ENCODE measurements at places on chromosomes 12 and 14. TPM values are rescaled to one million over a fixed set of nuclear protein-coding genes. Genes with fewer than 3 reads are reported as not detected.

DNA sequence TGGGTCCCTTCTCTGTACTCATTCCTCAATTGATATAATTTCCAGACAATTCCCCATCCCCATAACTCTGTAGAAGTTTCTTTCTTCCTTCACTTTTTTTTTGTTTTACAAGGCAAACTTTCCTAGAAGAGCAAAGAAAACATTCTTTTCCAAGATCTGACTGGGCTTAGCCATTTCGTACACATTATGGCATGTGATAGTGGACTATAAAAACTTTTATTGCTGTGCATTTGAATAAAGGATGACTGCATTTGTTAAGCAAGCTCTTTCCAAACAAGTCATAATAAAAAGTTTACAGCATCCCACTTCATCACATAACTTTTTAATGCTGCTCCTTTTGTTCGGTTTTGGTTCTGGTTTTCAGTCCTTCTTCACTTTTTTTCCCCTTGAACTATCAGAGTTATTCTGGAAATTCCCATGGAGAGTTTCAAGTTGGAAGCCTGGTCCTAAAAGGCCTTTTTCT lies 231.0 kb upstream of the HMGA2 start:
- H3K36me3 ChIP-seq, result no peaks in the 10 kb centered on the region
- H3K4me1 ChIP-seq, result no peaks in the 10 kb centered on the region
- H3K27me3 ChIP-seq, result no peaks in the 10 kb centered on the region

- H3K4me1 ChIP-seq, result peaks cover under 1% of the 10 kb centered on the region
- H3K36me3 ChIP-seq, result no peaks in the 10 kb centered on the region
- no peak overlapping the region for H3K27ac ChIP-seq
- no peaks in the 10 kb centered on the region for H3K27me3 ChIP-seq
Measured at GRCh38 chr12:109827566-109828550, 5.3 kb downstream of the TRPV4 start.

GRCh38 chr12:79635676-79636075 lies 55.1 kb downstream of the PAWR start:
- no peak overlapping the region for H3K27ac ChIP-seq
- H3K4me3 ChIP-seq, result no peak overlapping the region
- H3K36me3 ChIP-seq, result peaks cover 9% of the 10 kb centered on the region

DNA sequence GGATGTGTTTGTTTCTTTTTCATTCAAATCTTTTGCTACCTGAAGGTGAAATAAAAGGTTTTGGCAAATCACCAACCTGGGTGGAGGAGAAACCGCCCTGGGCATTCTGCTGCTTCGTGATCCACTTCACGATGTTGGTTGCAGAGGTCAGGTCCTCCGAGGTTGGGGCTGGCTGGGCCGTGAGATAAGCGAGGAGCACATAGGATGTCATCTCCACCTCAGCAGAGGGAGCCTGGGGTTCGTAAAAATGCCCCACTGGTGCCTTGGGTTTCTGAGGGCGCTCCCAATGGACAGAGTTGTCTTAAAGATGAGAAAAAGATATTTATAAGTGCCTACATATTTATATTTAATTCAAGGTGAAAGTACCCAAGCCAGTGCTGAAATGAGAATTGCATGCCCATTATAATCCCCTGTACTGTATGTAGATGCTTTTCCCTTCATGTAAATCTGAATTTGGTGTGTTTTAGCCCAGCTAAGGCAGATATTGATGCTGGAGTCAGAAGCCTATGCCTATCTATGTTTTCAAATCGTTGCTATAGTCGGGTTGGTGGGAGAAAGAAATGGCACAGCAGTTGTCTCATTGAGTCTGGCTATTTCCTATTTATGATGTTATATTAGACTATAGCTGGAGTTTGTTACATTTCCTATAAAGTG lies 41.1 kb downstream of the A2M start:
- no peak overlapping the region for H3K27ac ChIP-seq
- no peak for DNase-seq
- H3K27me3 ChIP-seq, result no peaks in the 10 kb centered on the region
- no peaks in the 10 kb centered on the region for H3K4me1 ChIP-seq

The OASL gene
- 1.4 TPM for total RNA-seq

The PTPRR gene
- total RNA-seq, result not detected

- no peaks in the 10 kb centered on the region for H3K36me3 ChIP-seq
- peaks cover 12% of the 10 kb centered on the region for H3K4me1 ChIP-seq
- H3K27ac ChIP-seq, result no peak overlapping the region
- no peak overlapping the region for H3K4me3 ChIP-seq
- H3K27me3 ChIP-seq, result no peaks in the 10 kb centered on the region
Measured at GRCh38 chr14:97002454-97002853, 205.3 kb downstream of the VRK1 start.

DNA sequence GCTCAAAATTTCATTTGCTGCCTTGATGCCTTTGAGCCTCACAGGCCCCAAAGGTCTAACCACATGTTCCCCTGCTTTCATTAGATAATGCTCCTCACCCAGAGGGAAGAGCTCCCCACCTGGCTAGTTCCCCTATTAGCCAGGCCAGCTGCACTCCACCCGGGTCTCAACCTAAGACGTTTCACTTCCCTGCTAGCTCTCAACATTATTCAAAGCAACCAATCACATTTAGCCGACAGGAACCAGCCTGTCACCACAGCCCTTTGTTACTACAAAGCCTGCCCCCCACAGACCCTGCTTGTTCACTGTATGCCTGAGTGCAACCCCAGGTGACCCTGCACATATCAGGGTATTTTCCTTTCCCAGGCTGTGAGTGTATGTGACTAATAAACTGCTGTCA lies 78.6 kb downstream of the SLC15A5 start:
- no peaks in the 10 kb centered on the region for H3K27me3 ChIP-seq
- H3K27ac ChIP-seq, result peak overlapping the region; percentile 94
- no peaks in the 10 kb centered on the region for H3K36me3 ChIP-seq
- H3K4me3 ChIP-seq, result no peak overlapping the region
- peak; percentile 94 for DNase-seq

DNA sequence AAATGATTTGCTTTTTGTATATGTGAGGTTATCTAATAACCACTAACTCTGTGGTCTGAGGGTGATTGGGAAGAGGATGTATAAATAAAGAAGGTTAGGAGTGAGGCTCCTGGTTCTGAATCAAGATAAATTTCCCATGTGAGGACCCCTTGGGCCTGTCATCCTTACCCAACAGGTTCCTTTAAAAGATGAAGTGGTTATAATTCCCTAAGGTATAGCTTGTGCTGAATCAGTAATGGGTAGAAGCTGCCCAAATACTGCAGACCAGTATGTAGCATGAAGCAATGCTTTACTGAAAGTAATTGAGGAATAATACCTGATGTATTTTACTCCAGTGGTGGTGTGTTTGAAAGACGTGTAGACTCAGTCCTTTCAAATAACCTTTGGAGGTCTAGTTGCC lies 8.7 kb downstream of the EID3 start:
- no peaks in the 10 kb centered on the region for H3K27me3 ChIP-seq
- no peak overlapping the region for H3K27ac ChIP-seq
- DNase-seq, result no peak

The ARHGEF25 gene
- total RNA-seq, result 0.87 TPM

DNA sequence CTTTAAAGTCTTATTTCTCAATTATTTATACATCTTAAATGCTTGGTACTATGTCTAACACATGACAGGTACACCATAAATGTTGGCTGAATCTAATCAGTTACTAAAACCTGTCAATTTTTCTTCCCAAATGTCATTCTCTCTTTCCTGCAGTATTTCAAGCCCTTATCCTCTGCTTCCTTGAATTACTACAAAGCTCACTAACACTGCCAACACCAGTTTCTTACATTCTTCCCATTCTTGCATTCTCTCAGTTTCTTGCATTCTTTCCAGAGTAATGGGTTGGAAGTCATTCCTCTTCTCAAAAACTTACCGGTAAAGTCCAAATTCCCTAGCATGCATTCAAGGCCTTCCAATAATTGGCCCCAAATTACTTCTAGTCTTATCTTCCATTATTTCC lies 9.6 kb upstream of the SMARCC2 start:
- H3K4me1 ChIP-seq, result peaks cover 5% of the 10 kb centered on the region
- no peak overlapping the region for H3K4me3 ChIP-seq
- DNase-seq, result no peak
- H3K27ac ChIP-seq, result no peak overlapping the region
- H3K27me3 ChIP-seq, result no peaks in the 10 kb centered on the region

DNA sequence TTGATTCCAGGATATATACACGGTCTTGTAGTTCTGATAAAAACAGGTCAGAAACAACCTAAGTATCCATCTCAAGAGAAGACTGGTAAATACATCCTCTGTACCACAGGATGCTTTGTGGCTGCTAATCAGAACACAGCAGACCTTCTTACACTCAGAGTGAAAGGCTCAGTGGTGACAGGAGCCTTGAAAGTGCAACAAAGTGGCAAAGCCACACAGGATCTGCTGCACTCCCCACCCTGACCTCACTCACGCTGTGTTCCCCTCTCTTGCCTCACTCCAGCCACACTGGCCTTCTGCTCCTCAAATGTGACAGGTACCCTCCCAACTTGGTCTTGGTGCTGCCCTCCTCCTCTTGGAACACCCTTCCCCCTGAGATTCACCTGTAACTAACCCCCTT lies 98.1 kb upstream of the GRIP1 start:
- no peak for DNase-seq
- no peaks in the 10 kb centered on the region for H3K27me3 ChIP-seq
- H3K4me3 ChIP-seq, result no peak overlapping the region
- no peak overlapping the region for H3K27ac ChIP-seq

GRCh38 chr12:108807996-108808769 lies 49.2 kb downstream of the SSH1 start:
- H3K27me3 ChIP-seq, result no peaks in the 10 kb centered on the region
- DNase-seq, result no peak
- no peak overlapping the region for H3K27ac ChIP-seq
- no peaks in the 10 kb centered on the region for H3K36me3 ChIP-seq
- H3K4me3 ChIP-seq, result no peak overlapping the region
- peaks cover 2% of the 10 kb centered on the region for H3K4me1 ChIP-seq

DNA sequence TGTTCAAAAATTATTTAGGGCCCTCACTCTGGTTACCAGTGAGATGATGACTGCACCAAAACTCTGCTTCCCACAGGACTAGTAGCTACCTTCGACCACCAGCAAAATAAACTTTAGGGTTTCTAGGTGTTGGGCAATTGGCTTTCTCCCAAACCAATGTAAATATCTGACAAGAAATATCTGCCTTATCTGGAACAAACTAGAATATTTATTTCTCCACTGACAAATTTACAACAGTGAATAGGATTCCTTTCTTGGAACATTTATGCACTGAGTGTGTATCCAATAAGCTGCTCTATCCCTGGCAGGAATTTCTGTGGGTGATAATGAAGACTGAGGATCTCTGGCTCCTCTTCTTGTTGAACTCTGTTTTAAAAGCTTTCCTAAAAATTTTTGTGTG lies 148.6 kb downstream of the SLC6A15 start:
- no peaks in the 10 kb centered on the region for H3K4me1 ChIP-seq
- H3K4me3 ChIP-seq, result no peak overlapping the region
- no peaks in the 10 kb centered on the region for H3K27me3 ChIP-seq
- no peak overlapping the region for H3K27ac ChIP-seq
- no peaks in the 10 kb centered on the region for H3K36me3 ChIP-seq
- no peak for DNase-seq

DNA sequence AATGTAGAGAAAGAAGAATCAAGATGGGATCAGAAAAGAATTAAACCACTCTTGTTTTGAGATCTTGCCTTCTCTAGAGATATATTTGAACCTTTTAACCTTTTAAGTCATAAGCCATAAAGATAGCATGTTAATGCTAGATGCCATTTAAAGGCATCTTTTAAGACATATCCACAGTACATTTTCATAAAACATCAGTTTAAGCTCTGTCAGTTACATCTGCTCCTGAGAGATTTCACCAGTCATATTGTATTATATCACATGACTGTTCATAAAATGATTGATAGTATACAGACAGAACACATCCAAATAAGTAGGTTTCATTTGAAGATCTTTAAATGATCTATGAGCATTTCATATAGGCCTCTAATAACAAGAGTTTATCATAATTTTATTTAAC lies 1238.5 kb downstream of the SLC16A7 start:
- H3K27me3 ChIP-seq, result no peaks in the 10 kb centered on the region
- no peak overlapping the region for H3K27ac ChIP-seq
- no peak for DNase-seq
- H3K4me1 ChIP-seq, result no peaks in the 10 kb centered on the region
- no peaks in the 10 kb centered on the region for H3K36me3 ChIP-seq

The VPS33A gene
- total RNA-seq, result 20.3 TPM

- DNase-seq, result no peak
- no peaks in the 10 kb centered on the region for H3K4me1 ChIP-seq
- H3K36me3 ChIP-seq, result no peaks in the 10 kb centered on the region
Measured at GRCh38 chr12:92467886-92468285, 234.9 kb upstream of the PLEKHG7 start.

GRCh38 chr12:92030618-92031017 lies 115.0 kb downstream of the BTG1 start:
- no peak overlapping the region for H3K4me3 ChIP-seq
- H3K27me3 ChIP-seq, result no peaks in the 10 kb centered on the region
- H3K27ac ChIP-seq, result no peak overlapping the region
- H3K4me1 ChIP-seq, result peaks cover 5% of the 10 kb centered on the region

DNA sequence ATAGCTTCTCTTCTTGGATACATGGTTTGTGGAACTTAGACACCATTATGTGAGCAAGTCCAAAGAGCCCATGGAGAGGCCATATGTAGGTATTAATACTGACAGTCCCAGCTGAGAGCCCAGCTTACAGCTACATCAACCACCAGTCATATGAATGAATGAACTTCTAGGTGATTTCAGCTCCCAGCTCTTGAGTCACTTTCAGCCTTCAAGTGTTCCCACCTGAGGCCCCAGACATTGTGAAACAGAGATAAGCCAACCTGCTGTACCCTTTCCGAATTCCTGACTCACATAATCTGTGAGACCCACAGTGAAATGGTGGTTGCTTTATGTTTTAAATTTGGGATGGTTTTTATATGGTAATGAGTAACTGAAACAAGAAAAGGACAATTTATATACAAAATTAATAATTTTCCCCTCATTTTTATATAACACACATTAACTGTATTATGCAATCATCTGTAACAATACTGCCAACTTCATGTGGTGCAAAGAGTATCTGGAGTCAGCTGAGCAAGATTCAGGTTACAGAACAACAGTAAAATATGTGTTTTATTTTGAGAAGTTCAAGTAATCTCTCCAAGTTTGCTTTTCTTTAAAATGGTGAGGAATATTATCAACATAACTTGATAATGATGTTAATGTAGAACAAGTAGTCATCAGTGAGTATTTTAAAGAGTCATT lies 27.7 kb upstream of the FBXO33 start:
- H3K27ac ChIP-seq, result no peak overlapping the region
- no peak for DNase-seq
- no peaks in the 10 kb centered on the region for H3K4me1 ChIP-seq
- H3K27me3 ChIP-seq, result no peaks in the 10 kb centered on the region
- no peaks in the 10 kb centered on the region for H3K36me3 ChIP-seq
- H3K4me3 ChIP-seq, result no peak overlapping the region

GRCh38 chr12:125882141-125882540 lies 816.9 kb downstream of the AACS start:
- H3K27ac ChIP-seq, result no peak overlapping the region
- no peaks in the 10 kb centered on the region for H3K4me1 ChIP-seq
- H3K27me3 ChIP-seq, result no peaks in the 10 kb centered on the region
- no peaks in the 10 kb centered on the region for H3K36me3 ChIP-seq
- no peak for DNase-seq

Measured in Karpas-422 (cell line).